ENCODE measurements at places on chromosomes 7 and 10.
A peak's percentile ranks its signal among the peaks of the same experiment; 100 is the strongest.

DNA sequence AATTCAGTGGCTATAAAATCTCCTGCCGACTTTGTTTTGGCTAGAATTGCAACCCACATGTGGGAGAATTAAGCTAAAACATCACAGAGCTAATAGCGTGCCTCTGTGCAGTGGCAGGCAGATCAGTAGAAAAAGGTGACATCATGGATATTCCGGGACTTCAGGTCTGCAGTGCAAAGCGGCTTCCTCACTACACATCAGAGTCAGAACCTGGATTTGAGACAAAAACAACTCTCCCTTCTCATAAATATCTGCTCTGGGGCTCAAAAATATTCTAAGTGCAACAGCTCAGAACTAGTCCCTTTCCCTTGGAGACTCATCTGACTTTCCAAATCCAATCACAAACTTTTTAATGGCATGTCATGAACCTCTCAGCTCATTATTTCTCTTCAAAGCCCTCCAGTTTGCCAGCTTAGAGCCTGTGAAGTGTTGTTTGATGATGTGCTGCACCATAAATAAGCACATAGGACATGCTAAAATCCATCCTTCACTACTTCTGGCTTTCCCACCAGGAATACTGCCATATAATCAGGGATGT lies 337.1 kb downstream of the RNLS start:
- no peak for DNase-seq

DNA sequence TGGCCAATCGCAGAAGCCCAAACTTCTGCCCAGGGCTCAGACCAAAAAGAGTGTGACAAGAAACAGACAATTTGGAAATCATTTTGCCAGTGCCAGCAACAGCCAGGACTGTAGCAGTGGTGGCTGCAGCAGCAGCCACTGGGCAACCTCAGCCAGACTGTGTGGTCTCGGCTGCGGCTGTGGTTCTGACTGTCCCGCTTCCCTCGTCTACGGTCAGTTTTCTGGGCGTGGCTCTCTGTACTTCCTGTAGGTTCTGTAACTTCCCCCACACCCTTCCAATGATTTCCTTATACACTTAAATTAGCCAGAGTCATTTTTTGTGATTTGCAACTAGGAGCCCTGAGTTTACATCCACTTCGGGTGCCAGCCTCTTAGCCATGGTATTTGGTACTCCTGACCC lies 39.9 kb downstream of the CYTH3 start:
- peak; percentile 42 for DNase-seq

DNA sequence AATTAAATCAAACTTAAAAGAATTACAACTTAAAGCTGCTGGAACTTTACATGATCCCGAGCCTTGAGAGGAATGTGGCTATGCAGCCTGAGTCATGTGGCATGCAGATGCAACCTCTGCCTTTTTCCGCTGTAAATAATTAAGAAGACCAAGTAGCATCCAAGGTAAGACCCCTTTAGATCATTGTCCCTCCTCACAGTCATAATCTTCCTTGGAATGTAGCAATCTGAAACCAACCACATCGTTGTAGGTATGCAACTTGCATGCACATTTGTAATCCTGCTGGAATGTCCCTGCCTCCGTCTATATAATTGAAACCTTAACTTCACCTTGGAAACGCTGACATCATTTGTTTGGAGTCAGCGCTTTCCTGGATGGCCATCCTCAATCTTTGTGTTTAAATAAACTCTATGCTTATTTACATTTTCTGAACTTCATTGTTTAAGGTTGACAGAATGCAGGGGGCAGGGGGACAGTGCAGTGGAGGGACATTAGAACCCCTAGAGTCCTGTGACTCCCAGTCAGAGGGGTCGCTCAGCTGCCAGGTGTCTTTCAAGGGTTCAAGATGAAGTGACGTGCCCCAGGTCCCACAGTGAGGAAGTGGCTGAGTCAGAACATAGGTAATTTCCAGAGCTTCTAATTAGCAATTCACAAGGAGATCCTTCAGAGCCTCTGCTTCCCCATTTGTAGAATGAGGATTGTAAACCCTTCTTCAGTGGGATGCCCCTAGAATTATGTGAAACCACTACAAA lies 110.7 kb downstream of the RALA start:
- peak; percentile 16 for DNase-seq

GRCh38 chr10:106897719-106898118 lies 266.8 kb downstream of the SORCS1 start:
- no peak for DNase-seq

DNA sequence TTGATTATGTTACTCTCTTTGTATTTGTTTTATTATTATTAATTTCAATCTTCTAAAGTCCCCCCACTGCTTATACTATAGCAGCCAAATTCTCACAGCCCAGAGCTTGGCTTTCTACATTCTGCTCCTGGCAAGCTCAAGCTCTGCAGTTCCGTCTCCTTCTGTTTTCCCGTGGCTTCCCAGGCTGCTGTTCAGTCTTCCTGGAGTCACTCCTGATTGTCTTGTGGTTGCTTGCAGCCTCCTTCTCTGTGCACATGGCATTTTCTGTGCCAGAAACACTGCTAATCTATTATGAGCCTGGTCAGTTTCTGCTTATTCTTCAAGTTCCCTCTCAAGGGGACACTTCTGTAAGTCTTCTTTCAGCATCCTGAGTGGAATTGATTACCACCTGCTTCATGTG lies 533.7 kb upstream of the IGFBP3 start:
- DNase-seq: no peak

GRCh38 chr10:110859206-110859972 lies 12.3 kb upstream of the PDCD4 start:
- no peak for DNase-seq

DNA sequence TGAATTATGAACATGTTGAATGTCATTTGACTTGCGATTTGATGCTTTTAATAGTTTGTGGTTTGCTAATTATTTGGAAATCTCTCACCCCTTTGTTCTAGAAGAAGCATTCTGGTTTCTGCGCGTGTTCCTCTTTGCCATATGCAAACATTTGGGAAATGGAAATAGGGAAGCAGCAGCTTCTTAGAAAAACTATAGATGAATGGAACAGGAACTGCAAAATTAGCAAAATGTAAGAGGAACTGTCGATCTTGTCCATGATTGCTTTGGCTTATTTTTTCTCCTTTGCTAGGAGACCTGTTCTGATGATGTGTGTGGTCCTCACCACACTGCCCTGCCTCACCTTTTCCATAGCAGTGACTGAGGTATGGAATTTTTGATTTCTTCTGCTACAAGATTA lies 19.0 kb downstream of the TMEM236 start:
- DNase-seq: peak; percentile 20
